SK-N-MC (cell line): ENCODE measurements at places on chromosomes 7 and 10.

- DNase-seq = no peak
Measured at GRCh38 chr7:141990011-141990725, 5.5 kb upstream of the MGAM start.

- DNase-seq = no peak
Measured at GRCh38 chr7:125746510-125746909, 816.9 kb upstream of the POT1 start.

DNA sequence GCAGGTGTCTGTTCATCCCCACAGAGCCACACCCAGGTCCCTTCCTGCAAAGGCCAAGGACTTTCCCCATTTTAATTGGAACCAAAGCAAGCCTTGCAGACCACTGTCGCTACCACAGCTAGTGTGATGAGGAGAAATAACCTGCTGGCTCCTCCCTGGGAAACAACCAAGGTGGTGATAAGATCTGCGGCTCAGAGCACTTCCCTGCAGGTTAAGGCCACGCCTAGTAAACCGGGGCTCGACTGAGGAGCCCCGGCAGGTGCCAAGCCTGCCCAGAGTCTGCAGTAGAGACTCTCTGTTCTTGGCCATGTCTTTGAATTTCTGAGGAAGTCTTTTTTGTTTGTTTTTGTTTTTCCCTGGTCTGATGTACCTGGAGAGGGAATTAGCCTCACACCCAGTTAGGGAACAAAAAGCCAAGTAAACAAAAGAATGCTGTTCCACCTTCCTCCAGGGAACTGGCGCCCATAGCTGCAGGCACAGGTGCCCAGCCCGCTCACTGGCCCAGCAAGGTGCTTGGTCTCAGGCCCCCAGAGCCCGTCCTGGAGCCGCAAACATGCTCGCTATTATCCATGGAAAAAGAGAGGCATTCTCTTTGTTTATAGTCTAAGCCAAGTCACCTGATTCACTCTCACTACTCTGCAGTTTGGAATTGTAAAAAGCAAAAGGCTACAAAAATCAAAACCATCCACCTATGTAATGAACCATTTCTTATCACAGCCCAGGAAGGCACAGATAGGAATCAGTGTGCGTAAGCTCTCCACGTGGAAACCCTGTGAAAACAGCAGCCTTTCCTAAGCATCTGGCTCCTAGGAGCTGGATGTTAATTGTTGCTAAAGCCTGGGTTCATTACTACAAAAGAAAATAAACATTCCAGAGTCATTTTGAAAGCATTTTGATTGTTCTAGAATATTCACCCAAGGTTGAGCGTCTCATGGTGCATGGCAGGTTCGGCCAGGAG is 2.7 kb downstream of the GPR146 start:
- no peak for DNase-seq

GRCh38 chr10:86110156-86110786 is 256.3 kb downstream of the GRID1 start:
- no peak for DNase-seq

DNA sequence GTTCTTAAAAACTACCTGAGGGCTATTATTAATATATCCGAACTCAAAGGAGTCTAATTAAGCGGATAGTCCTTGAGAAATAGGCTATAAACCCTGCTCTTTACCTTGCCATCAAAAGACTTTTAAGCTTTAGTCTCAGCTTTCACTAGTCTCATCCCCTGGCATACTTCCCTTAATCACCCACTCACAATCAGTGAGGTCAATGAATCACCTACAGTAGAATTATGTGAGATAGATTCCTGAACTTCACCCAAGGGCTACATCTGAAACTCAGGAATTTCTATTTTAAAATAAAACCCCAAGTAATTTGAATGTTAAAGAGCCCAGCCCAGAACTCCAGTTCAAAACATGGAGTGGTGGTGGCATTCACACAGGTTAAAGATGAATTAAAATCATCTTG is 108.7 kb downstream of the ETV1 start:
- no peak for DNase-seq

GRCh38 chr7:132162556-132163144 is 413.6 kb downstream of the PLXNA4 start:
- no peak for DNase-seq

DNA sequence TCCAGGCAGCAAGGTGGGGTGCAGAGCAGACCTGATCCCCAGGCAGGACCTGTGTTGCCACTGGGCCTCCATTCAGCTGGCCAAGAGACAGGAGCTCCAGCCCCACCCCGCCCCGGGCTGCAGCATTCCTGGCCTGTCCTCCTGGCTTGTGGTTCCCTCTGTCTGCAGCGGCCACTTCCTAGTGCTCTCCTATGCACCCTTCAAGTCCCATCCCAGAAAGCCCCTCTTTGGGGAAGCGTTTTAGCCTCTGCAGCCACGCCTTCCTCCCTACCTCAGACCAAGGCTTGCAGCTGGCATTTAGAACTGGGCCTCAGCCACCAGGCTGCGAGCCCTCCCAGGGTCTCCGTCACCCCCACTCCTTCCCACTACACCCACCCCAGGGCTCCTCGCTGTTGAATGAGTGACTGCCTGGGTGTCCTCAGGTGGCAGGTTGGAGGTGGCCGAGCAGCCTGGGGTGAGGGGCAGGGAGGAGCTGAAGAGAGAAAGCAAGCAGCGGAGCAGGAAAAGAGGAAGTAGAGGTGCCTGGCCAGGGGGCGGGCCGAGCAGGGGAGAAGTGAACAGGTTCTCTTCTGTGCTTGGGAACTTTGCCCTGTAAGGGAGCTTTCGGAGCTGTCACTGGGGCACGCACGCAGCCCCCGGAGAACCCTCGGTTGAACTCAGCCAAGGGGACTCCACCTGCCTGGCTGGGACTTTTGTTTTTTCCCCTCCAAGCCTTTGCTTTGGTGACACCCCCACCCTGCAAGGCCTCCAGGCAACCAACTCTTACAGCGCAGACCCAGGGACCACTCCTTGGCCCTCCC is 109.1 kb upstream of the TNRC18 start:
- DNase-seq = no peak

GRCh38 chr7:107326061-107326460 is 143.8 kb upstream of the GPR22 start:
- no peak for DNase-seq

- no peak for DNase-seq
Measured at GRCh38 chr10:119940487-119940886, 48.0 kb downstream of the SEC23IP start.

DNA sequence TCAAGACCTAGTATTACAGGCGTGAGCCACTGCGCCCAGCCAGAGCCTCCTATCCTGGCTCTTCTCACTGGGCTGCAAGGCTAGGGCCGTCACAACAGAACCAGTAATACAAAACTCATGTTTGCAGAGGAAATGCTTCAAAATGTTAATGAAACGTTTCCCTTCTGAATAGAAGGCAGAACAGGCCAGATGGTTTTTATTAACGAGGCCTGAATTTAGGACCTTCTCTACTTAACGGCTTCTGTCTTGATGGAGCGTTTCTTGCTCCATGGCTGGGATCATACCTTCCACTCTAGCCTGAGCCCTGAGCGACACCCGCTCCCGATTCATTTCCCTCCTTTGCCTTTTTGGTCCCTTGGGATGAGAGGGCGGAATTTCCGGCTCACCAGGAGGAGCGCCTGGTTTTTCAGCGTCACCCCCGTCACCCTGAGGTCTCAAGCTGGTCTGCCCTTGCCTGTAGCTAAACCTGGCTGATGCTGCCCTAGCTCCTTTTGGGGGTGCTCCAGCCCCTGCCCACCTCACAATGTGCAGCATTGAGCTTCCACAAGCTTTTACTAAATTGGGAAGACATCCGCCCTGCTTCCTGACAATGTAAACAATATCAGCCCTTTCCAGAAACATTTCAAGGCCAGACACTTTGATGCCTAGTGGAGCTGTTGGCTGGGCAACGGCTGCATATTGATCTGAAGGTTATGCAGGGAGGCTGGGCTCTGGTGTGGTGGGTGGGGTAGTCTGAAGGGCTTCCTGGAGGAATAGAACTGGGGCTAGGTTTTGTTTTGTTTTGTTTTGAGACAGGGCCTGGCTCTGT is 5.2 kb downstream of the CLIP2 start:
- no peak for DNase-seq

DNA sequence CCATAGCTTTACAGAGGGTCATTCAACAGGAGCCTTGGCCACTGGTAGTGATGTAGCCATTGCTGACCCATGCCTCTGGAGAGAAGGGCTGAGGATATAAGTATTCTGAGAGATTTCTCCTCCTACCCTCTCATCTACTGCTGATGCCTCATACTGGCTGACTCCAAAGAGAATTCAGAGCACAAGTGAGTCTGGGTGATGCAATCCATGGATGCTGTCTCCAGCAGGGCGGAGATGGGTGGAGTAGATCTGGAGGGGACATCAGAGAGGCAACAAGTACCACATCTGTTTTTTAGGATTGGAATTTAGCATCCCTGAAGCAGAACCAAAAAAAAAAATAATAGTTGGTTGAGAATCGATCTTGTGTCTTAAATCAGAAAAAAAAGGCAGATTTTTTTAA is 705.7 kb upstream of the CELF2 start:
- DNase-seq = no peak

- DNase-seq = no peak
Measured at GRCh38 chr10:128047991-128048818, 78.0 kb downstream of the MKI67 start.

- no peak for DNase-seq
Measured at GRCh38 chr7:5693529-5693928, 87.9 kb downstream of the RNF216 start.

GRCh38 chr10:74518061-74518460 is 308.3 kb upstream of the KAT6B start:
- DNase-seq = no peak

DNA sequence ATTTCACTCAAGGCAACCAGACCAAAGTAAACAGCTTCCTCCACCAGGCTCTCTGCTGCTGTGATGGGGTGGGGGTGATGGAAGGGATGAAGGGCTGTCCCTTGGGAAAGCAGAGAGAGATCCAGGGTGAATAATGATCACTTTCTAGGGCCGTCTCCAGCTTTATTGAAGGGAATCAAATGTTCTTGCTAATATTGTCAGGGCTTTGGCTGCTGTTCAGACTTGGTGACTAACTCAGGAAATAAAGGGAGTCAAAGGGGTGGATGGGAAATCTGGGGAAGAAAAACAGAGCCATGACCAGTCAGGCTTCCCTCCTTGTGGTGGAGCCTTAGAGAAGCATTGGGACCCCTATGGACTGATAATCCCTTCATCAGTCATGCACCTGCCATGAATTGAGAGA is 196.2 kb upstream of the AGK start:
- no peak for DNase-seq

DNA sequence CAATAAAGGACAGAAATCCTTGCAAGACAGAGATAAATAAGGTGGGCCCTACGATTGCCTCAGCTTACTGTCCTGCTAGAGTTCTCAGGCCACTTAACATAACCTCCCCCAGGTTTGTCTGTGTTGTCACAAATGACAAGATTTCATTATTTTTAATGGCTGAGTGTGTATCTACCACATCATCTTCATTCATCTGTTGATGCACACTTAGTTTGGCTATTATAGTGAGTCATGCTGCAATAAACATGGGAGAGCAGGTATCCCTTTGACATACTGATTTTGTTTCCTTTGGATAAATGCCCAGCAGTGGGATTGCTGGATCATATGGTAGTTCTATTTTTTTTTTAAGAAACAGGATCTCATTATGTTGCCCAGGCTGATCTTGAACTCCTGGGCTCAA is 60.6 kb downstream of the PRTFDC1 start:
- no peak for DNase-seq

DNA sequence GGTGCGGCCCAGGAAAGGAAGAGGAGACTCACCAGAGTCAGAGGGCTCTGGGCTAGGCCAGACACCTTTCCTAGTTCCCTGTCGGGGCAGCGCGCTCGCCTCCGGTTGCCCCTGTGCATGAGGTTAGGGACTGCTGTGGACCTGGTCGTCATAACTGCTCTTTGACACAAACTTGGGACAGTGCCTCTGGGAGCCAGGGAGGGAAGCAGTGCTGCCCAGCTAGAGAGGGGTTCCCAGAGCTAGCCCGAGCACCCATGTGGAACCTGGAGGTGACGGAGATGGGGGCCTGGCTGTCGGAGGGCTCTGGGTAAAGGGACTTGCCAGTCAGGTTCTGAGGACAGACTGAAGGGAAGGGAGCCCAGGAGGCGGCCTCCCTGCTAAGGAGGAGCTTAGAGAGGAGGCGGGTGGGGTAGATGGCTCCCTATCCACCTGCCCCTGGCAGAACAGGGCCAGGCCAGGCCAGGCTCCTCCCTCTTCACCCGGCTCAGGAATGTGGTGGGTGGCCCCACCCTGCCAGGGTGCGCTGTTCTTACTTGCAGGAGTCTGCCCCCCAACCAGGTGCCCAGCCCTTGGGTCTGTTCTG is 29.7 kb downstream of the AGAP3 start:
- no peak for DNase-seq

DNA sequence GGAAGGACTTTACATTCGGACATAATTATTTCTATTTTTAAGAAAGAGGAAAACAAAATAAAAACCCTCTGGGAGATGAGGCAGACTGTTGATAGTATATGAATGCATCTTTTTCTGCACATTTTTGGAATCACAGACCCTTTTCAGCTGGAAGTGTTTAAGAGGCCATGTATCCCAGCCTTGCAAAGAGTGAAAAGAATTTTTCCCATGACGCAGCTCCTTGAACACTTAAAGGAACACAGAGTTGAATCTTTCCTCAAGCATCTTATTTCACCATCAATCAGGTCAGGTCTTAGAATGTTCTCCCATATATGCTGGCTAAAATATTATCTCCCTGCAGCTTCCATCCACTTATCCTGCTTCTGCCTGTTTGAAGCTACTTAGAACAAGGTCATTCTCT is 45.9 kb upstream of the PAPSS2 start:
- no peak for DNase-seq

- no peak for DNase-seq
Measured at GRCh38 chr10:125868372-125868975, 12.6 kb downstream of the DHX32 start.

DNA sequence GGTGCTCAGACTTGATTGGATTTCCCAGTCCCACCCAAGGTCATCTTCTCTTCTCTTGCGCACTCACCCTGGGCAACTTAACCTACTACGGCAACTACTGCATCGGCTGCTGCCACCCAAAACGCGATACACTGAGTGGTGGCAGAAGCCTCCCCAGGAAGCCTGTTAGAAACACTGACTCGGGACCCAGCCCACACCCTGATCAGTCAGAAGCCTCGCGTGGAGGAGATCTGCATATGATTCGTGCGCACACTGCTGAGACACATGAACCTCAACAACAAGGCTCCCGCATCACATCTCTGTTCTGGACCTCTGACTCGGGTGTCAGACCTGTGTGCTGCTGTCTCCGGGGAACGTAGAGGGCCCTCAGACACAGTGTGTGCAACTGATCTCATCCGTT is 419.5 kb downstream of the PAXIP1 start:
- no peak for DNase-seq
